ENCODE measurements at places on chromosomes 6 and 20.
A peak's percentile ranks its signal among the peaks of the same experiment; 100 is the strongest.

DNA sequence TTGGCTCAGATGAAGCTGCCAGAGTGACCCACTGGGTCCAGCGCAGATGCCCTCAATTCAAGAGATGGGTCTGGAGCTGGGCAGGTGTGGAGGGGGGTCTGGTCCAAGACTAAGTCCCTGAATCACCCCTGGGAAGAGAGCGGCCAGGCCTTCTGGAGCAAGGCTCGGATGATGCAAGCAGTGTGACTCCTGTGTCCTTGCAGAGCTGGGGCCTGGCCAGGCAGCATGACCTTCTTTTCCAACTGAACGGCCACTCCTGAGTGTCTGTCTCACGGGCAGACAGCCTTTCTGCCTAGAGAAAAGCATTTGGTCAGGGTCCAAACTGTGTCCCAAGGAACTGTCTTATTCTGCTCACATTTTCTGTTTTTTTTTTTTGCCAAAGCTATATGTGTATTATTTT, 42.6 kb upstream of the FNDC1 start:
- DNase-seq = no peak

DNA sequence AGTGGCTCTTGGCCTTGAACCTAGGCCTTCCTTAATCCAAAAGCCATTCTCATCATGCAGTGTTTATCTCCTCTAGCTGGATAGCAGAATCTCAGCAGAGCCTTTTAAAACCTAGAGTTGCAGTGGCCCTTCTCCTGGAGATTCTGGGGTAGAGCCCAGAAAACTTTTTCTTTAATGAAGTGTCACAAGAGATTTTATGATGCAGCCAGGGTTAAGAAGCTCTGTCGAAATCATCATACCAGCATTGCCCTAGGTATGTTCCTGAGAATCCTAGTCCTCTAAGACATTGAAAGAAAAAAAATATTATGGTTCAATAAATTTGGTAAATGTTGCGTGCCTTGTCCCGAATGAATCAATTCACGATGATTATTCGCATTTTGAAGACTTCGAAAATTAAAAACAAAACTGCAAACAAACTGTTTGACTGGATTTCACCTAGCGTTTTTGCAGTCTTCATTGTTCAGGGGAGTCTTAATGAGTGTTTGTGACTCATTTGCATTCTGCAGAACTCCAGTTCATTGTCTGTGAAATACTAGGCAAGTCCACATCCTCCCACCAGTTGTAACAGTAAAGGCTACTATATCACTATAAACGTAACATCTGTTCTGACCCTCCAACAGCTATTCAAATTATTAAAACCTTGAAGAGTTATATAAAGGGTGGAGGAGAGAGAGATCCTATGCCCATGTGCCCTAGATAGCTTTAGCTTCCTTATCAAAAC, 198.6 kb downstream of the UST start:
- peak; percentile 18 for DNase-seq

GRCh38 chr6:134853111-134854055, 96.5 kb downstream of the ALDH8A1 start:
- DNase-seq = peak; percentile 61

GRCh38 chr20:23608251-23608846, 2.6 kb upstream of the CST9 start:
- DNase-seq = no peak

- peak; percentile 70 for DNase-seq
These were observed 1.7 kb downstream of the SDCBP2 start for GRCh38 chr20:1327241-1327653.

GRCh38 chr6:99310553-99310952, 38.9 kb downstream of the FAXC start:
- no peak for DNase-seq

DNA sequence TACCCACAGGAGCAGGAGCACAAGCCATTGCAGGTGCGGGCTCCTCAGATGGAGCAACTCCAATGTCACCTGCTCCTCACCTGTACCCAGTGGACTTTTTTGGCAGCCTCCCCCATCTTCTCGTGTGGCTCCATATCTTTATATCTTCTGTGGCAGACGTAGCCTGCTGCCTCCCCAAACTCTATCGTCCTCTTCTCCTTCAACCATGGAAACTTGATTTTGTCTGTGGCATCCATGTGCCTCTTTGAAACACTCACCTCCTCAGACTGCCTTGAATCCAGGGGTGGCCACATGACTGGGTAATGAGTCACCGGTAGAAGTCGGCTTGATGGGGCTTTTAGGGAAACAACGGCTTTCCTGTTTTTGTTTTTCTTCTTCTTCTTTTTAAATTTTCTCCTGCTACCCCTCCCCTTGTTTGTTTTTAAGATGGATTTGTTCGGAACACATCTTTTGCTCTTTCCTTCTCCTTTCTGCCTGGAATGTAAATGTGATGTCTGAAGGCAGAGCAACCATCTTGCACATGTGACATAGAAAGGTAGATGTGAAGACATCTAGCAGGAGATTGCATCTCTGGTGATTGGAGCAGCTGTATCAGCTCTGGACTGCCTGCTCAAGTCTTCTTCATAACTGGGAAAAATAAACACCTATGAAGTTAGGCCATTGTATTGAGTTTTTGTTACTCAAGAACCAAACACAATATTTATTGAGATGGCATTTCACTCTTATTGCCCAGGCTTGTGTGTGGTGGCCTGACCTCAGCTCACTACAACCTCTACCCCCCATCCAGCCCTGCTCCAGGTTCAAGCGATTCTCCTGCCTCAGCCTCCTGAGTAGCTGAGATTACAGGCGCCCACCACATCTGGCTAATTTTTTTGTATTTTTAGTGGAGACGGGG, 69.9 kb upstream of the DDR1 start:
- DNase-seq = peak; percentile 87

DNA sequence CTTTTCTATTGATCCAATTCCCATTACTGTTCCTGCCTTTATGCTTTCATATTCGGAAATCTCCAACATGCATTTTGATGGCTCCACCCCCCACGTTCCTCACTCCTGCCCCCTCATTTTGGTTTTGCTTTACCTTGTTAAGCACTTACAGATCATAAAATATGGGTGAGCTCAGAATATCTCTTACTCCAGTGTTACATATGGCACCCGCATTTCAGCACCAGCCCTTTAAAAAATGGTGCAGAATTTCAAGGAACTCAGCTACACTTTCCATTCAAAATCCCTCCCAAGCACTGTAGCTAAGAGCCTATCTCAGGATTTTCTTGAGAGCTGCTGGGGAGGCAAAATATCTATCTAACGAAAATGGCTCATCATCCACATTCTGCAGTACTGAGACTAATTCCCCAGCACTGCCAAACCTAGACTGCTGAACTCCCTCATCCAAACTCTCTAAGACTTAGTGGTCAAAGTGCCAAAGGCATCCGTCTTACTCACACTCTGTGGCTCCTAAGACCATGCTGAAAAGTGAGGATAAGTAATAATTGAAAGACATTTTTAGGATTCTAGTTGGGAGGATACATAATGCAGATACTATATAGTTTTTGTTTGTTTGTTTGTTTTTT, 7.8 kb downstream of the SGK1 start:
- peak; percentile 53 for DNase-seq

DNA sequence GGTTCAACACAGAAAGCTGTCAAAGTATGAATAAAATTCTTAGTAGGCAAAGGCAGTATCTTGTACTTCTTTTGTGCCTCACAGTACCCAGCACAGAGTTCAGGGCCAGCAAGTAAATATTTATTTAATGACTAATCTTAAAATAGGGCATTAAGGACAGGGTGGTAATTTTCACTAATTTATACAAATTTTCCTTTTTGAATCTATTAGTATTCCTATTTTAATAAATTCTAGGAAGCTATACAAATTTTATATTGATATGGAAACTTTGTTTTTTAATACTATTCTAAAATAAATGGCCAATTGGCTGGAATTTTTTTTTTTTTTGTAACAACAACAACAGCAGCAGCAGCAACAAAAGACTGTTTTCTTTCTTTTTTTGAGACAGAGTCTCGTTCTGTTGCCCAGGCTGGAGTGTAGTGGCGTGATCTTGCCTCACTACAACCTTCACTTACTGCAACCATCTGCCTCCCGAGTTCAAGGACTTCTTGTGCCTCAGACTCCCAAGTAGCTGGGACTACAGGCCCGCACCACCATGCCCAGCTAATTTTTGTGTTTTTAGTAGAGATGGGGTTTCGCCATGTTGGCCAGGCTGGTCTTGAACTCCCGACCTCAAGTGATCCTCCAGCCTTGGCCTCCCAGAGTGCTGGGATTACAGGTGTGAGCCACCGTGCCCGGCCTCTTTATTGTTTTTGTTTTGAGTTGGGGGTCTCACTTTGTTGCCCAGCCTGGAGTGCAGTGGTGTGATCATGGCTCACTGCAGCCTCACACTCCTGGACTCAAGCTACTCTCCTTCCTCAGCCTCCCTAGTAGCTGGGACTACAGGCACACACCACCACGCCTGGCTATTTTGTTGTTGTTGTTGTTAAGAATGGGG, 85.2 kb downstream of the FKBP5 start:
- DNase-seq = no peak

DNA sequence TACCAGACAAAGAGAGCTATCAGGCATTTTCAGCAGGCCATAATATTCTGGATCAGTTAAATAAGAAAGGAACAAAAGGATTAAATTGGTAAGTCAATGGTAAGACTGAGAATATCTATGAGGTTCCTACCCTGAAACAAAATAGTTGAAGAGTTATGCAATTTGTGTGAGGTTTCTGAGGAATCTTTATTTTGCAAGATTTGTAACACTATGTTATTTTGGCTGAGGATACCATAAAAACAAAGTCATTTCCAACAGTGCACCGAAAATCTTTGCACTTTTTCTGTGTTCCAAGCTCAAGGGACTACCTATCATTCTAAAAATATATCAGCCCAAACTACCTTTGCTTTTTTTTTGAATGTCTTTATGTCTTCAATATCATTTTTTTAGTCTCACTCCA, 383.3 kb upstream of the CITED2 start:
- DNase-seq = peak; percentile 72

- DNase-seq = peak; percentile 18
These were observed 1.6 kb downstream of the TPBG start for GRCh38 chr6:82365016-82365795.

GRCh38 chr6:95294043-95294442, 283.3 kb upstream of the MANEA start:
- DNase-seq = no peak

DNA sequence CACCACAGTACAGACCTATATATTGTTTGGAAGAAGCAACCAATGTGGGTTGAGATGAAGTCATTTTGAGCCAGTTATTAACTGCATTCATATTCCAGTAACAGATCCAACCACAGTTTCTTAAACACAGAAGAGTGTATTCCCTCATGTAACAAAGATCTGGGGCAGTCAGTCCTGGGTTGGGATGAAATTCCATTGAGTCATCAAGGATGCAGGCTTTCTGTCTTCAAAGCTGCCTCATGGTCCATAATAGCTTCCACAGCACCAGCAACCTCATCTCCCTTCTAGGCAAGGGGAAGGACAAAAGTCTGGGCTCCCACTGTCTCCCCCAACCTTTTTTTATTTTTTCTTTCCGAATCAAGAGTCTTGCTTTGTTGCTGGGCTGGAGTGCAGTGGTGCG, 2.9 kb upstream of the SOD2 start:
- peak; percentile 80 for DNase-seq

DNA sequence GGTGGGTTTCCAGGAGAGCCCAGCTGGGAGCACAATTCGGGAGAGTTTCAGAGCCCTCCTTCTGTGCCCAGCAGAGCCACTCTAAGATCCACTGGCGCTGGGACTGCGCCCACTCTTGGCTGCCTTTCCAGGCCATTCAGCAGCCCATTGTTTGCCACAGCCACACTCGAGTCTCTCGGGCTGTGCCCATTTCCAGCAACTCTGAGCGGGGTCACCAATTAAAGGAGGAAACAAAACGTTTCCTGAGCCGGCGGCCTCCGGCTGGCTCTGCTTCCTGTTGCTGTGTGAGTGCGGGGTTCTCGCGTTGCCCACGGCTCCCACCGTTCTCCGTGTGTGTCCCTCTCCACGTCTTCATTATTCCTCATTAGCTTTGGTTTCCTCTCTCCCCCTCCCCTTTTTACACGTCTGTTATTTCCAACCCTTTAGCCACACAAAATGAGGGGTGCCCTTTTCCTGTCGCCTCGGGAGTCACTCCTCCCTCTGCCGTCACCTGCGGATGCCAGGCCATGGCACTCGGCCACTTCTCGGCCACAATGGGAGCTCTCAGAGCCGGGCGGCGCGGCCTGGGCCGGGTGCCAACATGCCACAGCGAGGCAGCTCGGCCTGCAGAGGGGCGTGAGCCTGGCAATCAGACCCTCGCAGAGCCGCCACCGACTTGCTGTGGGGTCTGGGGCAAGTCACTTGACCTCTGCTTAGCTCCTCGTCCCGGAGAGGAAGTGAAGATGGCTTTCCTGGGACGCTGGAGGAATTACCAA, 94.3 kb upstream of the NKX2-2 start:
- DNase-seq = no peak

- no peak for DNase-seq
These were observed 29.3 kb downstream of the CST8 start for GRCh38 chr20:23520185-23520584.

- no peak for DNase-seq
These were observed 219.3 kb upstream of the HSF2 start for GRCh38 chr6:122180132-122180531.

DNA sequence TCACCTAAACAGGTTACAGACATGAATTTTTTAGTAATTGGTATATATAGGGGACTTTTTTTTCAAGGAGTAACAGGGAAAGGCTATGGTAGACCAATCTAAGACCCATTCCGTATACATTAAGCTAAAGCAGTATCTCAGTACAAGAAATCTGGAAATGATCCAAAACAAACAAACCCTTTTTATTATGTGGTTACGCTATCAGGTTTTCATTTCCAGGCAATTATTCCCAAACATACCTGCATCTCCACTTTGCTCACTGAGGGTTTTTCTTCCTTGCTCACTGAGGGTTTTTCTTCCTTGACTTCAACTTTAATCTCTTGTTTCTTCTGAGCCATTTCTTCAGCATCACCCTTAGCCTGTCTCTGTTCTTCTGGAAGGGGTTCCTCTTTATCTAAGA, 107.3 kb downstream of the EPB41L2 start:
- no peak for DNase-seq

DNA sequence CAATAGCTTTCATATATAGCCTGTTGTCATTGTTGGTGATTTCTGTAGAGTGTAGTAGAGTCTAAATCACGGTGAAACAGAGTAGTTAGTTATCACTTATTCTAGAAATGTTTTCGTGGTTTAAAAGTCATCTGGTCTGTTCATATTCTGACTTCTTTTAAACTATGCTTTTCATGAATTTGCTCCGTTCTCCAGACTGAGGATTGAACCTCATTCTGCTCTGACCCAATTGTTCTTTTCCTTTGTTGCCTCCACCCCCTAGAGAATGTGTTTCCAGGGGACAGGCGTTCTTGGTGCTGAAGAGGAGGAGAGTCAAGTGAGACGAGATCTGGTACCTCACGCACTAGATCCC, 748 bp upstream of the ZNF292 start:
- peak; percentile 87 for DNase-seq

- peak; percentile 71 for DNase-seq
These were observed 8.1 kb downstream of the NEDD9 start for GRCh38 chr6:11224252-11224965.

- no peak for DNase-seq
These were observed 19.4 kb upstream of the TFAP2A start for GRCh38 chr6:10434235-10434634.

GRCh38 chr6:52640916-52641315, 30.0 kb upstream of the TMEM14A start:
- DNase-seq = no peak

All from fibroblast of skin of right biceps (primary cell).